ENCODE measurements at places on chromosomes 7 and 10. TPM values are rescaled to one million over a fixed set of nuclear protein-coding genes. Genes with fewer than 3 reads are reported as not detected.

The UFSP1 gene
- 2.2 TPM for total RNA-seq

The JCAD gene
- 15.5 TPM for total RNA-seq

The SPDYE11 gene
- under 0.01 TPM for total RNA-seq

The KIAA1549 gene
- 40.6 TPM for total RNA-seq

The GPRIN2 gene
- total RNA-seq = 18.2 TPM

The GIMAP8 gene
- total RNA-seq = 0.74 TPM

The LRIT1 gene
- not detected for total RNA-seq

The IL6 gene
- not detected for total RNA-seq

The IL15RA gene
- under 0.01 TPM for total RNA-seq

The HMX3 gene
- total RNA-seq = not detected

The MYO3A gene
- total RNA-seq = 2.2 TPM

The CRYGN gene
- 0.25 TPM for total RNA-seq

The PDE1C gene
- total RNA-seq = 21.1 TPM

The PAPSS2 gene
- 3.0 TPM for total RNA-seq

All from temporal lobe (tissue), 4 donors.